Activated CD4-positive, alpha-beta T cell treated with anti-CD3 and anti-CD28 coated beads, Interleukin-2, amount 50 U/mL, for 16 hours (primary cell): ENCODE measurements at places on chromosomes 4 and X.

- DNase-seq: no peak
Measured at GRCh38 chr4:35604252-35604651, 640.1 kb downstream of the ARAP2 start.

DNA sequence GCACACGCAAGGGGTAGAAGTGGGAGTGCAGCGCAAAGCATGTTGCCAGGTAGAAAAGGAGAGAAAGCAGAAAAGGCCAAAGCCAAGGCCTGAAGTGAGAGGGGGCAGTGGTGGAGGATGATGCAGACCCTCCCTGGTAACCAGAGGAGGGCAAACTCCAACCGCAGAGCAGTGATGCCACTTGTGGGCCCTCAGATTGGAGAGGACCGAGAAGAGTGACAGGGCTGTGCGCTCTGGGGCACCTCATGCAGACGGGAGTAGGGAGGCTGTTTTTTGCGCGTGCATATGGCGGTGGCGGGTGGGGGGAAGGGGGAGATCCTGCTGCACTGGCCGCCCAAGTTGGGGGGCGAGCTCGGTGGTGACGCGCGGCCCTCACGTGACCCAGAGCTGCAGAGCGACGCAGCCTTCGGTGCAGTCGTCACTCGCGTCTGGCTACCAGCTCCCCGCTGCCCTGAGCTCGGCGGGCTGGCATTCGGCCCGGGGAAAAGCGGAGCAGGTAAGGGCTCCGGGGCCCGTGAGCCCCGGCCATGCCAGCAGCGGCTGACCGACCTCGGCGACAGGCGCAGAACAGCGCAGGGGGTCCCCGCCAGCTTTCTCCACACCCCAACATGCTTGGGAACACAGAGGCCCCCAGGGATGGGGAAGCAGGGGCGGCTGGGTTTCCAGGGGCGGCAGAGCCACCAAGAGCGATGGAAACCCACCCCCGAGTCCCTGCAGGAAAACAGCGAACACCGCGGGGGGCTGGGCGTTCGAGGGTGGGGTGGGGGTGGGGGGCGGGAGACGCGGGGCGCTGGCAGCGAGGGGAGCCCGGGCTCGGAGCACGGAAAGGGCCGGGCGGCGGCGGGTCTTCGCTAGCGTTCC is at the start of gene BEX3:
Gene BEX3, plus strand, starts transcription at position 421 of the 861 bp plus-strand sequence. CDS start 984 bp downstream, outside the sequence.
- DNase-seq: peak; percentile 30

DNA sequence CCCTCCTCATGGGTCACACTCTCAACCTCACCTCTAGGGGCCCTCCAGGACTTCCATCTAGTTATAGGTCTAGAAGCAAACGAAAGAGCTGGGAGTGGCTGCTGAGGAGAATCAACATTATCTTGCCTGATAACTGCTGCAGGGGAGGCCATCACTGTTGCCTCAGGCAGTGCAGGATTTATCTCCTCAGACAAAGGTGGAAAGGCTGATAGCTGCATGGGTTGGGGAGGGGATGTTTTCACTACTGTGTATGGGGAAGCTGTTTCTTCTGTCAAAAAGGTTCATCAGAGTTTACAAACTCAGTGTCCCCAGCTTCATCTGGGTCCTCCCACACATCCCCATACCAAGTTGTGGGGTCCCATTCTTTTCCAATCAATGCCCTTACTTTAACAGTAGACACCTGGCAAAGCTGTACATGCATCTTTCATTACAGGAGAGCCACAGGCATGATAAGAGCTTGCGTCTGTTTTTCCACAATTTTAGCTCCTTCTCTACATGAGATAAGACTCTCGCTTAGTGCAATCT is 17.6 kb upstream of the PRDM8 start:
- DNase-seq: no peak

GRCh38 chr4:148934926-148935578 is 492.8 kb upstream of the NR3C2 start:
- no peak for DNase-seq

GRCh38 chrX:118225711-118226428 is 109.3 kb upstream of the KLHL13 start:
- no peak for DNase-seq

DNA sequence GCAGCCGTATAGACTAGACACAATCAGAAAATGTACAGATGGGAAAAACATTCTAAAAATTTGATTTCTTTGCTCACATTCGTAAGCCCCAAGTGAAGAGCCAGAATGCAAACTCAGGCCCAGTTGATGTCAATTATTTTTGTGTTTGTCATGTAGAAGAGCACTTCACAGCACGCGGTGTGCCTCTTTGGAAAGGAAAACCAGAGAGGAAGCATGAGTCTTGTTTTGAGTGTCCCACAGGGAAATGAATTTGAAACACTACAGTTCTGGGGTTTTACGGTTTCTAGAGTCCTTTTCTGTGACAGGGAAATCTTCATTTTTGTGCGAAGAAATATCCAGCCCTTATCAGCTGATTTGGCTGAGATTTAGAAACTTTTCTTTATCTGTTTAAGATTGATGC is 554.6 kb upstream of the BOD1L1 start:
- no peak for DNase-seq

DNA sequence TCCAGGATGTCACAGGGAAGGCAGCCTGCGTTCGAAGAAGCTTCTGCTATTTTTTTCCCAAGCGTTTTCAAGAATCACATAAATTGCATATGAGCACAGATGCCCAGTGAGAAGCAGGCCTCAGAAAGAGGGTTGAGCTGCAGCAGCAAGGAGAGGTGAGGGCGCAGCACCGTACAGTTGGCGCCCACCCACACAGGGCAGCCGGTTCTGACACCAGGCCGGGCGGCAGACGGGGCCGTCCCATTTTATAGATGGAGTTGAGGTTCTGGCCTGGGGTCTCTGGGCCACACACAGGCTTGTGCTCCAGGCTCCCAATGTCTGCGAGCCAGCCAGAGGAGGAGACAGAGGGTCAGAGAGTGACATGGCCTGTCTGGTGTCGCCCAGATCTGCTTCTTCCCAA is 22.8 kb downstream of the CPZ start:
- no peak for DNase-seq

GRCh38 chr4:98639108-98639507 is 19.3 kb downstream of the TSPAN5 start:
- no peak for DNase-seq

- peak; percentile 83 for DNase-seq
Measured at GRCh38 chrX:129779747-129780146, at the start of gene SASH3. SASH3 (plus strand) TSS chrX:129779949; CDS start chrX:129780098, 149 bp downstream.

DNA sequence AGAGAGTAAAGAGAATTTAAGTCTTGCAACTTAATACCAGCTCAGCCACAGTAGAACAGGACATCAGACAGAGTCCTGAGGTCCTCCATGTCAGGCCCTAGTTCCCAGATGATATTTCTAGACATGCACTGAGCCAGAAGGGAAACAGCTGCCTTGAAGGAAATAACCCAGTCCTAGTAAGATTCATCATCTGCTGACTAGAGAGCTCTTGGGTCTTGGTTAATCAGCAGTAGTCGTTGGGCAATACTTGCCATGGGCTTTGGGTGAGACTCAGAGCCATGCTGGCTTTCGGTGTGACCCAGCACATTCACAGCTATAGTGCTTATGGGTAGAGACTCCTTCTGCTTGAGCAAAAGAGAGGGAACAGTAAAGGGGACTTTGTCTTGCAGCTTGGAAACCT is 379.1 kb downstream of the AR start:
- no peak for DNase-seq

DNA sequence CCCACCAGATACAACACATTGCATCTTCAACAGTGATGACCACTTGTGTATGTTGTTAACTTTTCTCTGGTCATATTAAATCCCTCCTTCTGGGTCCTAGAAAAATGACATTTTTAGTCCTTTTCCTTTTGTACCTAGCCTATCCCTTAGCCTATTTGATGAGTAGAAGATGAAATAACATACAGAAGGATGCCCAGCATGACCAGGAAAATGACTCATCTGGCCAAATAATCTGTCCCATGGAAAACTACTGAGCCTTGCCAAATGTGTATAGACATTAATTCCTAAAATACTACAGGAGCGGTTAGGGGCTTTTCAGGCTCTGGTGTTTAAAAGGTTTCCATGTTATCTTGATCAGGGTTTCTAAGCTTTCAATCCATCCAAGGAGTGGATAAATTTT is 129.0 kb upstream of the KCNIP4 start:
- DNase-seq: no peak

DNA sequence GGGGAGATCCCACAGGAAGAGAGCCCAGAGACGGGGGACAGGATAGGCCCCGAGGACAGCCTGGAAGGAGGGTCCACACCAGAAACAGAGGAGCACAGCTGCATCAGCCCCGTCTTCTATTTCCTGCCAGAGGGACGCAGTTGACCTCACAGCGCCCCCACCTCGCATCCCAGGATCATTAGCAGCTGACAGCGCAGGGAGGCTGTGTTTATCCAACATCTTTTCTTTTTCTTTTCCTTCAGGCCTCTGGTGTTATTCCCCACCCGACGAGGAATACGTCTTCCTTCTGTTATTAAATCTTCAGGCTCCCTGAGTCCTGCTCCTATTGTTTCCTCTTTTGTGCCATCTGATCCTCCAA is 75.4 kb downstream of the DCHS2 start:
- no peak for DNase-seq

DNA sequence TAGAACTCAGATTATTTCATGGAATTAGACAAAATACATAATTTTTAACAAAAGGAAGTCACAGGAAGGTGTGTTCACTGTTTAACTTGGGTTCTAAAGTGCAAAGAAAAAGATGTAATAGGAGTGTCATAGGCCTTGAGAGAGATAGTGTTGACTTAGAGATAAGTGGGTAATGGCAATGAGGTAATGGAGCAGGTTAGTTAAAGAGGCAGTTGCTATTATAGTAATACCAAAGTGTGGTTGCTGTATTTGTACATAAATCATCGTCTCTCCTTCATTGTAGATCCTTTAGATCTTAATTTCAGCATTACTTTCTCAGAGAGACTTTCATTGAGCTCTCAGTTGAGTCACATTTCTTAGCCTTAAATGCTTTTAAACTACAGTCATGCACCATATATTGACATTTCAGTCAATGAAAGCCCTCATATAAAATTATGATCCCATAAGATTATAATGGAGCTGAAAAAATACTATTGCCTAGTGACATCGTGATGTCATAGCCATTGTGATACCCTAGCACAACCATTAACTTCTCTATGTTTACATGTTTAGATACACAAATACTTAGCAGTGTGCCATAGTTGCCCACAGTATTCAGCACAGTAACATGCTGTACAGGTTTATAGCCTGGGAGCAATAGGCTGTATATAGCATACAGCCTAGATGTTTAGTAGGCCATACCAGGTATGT is 245.4 kb downstream of the ADGRL3 start:
- no peak for DNase-seq

DNA sequence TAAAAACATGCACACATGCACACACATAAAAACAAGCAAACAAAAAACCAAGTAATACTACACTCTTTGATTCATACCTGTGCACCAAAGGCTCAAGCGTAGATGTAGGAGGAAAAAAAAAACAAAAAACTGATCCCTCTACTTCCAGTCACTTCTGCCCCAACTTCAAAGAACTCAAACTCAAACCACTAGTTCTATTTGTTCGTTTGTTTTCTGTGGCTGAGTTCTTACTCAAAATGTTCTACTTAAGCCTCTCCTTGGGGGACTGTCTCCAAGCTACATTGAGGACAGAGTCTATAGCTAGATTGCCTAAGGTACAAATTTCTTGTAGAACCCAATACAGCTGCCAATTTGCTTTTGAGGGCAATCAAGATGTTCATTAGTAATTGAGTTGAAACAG is 171.0 kb upstream of the ATOH1 start:
- DNase-seq: no peak

DNA sequence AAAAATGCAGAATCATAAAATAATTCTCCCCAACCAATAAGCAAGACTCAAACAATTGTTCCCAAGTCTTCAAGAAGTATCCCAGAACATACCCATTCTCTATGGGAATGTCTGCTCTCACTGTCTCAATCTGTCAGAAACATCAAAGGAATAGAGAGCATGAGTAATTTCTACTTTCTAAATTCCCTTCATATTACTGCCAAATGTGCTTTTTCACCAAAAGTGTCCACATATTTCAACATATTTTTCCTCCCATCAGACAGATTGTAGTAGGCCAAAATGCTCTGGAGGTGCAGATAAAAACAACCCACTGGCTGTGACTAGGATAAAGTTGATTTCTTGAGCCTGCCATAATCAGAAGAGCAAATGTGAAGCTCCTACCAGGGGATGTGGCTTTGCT is 692.0 kb upstream of the FAM241A start:
- DNase-seq: no peak

- no peak for DNase-seq
Measured at GRCh38 chr4:90950385-90950841, 823.2 kb downstream of the CCSER1 start.

DNA sequence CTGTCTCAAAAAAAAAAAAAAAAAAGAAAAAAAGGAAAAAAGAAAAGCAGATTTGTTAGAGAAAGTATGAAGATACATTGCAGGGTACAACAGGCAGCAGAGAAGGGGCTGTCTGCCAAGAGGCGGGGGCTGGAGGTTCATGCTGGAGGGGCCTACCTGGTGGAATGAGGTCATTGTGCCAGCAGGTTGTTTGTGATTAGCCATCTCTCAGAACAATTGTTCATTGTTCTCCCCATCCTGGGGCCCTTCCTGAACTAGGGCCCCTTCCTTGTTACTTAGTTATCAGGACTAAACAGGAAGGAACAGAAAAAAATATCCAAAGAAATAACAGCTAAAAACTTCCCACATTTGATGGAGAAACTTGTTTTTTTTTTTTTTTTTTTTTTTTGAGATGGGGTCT is 14.0 kb upstream of the GPKOW start:
- DNase-seq: no peak

DNA sequence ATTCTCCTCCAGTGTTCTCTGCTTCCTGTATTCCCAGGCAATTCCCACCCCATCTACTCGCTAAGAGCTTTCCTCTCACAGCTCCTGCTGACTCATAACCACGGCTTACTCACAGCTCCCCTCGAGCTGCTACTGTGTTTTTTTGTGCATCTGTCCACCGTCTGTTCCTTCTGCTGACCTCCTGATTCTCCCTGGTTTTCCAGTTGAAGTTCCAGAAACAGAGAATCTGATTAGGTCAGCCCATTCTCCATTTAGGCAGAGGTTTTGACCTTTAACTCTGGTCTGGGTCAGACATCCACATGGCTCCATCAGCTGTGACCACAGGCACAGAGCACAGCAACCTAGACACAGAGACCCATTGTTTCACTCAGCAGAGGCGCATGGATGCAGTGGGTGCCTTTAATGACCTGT is 5.5 kb upstream of the SMIM20 start:
- DNase-seq: no peak

GRCh38 chrX:6968231-6968630 is 179.3 kb upstream of the STS start:
- no peak for DNase-seq

DNA sequence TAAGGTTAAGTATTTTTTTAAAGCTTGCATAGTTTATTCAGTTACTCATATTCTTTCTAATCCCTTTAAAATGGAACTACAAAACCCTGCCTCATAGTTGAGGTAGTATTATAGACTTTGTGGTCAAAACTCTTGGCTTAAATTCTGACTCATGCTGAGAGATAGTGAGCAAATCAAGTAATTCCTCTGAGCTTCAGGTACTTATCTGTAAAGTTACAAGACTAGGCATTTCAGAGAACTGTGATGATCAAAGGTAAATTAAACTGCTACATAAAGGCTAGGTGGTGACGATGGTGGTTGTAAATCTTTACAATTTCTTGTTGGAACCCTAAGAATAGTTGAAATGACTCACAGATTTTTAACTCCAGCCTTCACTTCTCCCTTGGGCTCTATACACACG is 3.2 kb upstream of the CLOCK start:
- DNase-seq: peak; percentile 75
